ENCODE measurements at places on chromosomes 2 and 18. TPM values are rescaled to one million over a fixed set of nuclear protein-coding genes. Genes with fewer than 3 reads are reported as not detected.

DNA sequence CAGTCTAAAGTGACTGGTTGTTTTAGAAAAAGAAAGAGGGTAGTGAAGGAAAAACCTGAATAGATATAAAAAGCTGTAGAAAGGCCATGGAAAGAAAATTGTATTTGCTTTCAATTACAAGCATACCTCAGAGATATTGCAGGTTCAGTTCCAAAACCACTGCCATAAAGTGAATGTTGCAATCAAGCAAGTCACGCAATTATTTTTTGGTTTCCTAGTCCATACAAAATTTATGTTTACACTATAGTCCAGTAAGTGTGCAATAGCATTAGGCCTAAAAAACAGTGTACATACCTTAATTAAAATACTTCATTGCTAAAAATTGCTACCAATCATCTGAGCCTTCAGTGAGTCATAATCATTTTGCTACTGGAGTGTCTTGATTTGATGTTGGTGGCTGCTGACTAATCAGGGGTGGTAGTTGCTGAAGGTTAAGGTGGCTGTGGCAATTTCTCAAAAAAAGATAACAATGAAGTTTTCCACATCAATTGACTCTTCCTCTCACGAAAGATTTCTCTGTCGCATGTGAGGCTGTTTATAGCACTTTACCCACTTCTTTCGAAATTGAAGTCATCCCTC is 2003.8 kb upstream of the PIK3C3 start:
- DNase-seq = no peak

DNA sequence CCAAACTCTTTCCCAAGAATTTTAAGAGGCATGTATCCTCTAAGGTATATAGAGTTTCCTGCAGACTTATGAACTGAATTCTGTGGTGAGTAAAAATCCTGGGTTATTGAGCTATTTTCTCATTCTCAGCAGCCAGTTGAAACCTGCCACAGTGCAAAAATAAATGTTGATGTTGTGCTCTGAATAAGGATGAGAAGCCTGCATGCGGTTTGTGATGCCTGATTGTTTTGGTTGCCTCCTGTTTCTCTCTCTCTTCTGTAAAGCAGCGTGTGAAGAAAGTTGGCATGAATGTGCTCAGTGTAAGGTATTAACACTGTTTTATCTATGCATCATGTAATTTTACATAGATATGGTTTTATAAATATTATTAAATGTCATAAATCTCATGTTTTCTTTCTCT is 452.6 kb downstream of the CDH2 start:
- no peak for DNase-seq

GRCh38 chr18:55446996-55447671 is 140.9 kb downstream of the TCF4 start:
- DNase-seq = no peak

- no peak for DNase-seq
Observed at GRCh38 chr18:12041561-12041960, 52.1 kb upstream of the ANKRD62 start.

- DNase-seq = no peak
Observed at GRCh38 chr2:174827371-174828369, 63.4 kb upstream of the CHRNA1 start.

- DNase-seq = no peak
Observed at GRCh38 chr2:190860985-190861680, 19.5 kb upstream of the GLS start.

DNA sequence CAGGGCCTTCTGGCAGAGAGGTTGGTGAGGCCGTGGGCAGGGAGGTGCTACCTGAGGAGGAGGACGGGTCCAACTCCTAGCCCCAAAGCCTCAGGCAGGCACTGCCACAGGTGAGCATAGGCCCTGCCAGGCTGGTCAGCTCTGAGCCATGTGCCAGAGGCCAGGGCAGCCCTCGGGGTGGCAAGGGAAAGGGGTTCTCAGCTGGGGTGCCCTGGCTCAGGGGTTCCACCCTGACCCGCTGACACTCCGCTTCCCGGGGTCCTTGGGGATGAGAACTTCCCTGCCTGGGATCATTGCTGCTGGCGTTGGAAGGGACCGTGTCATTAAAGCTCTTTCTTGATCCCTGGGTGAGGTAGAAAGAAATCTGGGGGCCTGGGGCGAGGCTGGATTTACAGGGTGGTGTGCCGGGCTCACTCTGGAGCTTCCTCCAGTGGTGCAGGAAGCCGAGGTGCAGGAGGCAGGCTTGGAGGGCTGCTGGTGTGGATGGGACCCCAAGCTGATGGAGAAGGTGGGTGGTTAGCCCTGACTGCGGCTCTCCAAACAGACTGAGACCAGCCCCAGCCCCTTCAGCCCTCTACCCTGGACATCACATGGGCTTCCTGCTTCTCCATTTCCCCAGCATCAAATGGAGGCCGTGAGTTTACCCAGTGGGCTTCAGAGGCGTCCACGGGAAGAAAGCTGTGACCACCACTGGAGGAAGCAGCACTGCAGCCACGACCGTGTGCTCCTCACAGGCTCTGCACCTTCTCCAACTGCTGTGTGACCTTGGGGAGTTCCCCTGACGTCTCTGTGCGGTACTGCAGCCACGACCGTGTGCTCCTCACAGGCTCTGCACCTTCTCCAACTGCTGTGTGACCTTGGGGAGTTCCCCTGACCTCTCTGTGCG is 295.2 kb downstream of the NDUFA10 start:
- DNase-seq = no peak

- DNase-seq = no peak
Observed at GRCh38 chr2:222290401-222290735, 8.4 kb downstream of the PAX3 start.

GRCh38 chr2:42227491-42227890 is 58.3 kb downstream of the EML4 start:
- no peak for DNase-seq

DNA sequence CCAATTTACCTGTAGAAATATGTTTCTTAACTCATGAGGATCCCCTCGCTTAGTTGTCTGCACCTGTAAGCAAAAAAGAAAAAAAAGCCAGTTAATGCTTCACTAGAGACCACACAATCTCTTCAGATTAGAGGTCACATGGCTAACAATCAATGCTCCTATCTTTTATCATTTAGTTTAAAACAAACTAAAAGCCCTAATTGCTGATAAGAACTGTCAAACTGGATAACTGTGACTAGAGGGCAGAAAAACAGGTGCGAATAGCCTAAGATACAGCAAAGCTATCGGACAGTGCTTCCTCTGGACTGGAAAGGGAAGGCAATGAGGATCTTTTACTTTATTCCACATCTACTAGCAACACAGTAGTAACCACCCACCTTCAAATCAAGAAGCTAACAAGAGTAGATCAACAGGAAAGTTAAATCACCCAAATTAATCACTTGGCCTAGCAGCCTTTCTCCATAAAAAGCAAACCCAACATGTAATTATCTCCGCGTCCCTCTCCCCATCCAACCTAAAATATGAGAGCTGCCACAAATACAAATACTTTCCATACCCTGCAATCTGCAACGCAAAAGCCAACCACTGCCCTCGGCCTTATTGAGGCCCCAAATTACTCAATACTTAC is 734 bp downstream of the SLC25A12 start:
- DNase-seq = no peak

DNA sequence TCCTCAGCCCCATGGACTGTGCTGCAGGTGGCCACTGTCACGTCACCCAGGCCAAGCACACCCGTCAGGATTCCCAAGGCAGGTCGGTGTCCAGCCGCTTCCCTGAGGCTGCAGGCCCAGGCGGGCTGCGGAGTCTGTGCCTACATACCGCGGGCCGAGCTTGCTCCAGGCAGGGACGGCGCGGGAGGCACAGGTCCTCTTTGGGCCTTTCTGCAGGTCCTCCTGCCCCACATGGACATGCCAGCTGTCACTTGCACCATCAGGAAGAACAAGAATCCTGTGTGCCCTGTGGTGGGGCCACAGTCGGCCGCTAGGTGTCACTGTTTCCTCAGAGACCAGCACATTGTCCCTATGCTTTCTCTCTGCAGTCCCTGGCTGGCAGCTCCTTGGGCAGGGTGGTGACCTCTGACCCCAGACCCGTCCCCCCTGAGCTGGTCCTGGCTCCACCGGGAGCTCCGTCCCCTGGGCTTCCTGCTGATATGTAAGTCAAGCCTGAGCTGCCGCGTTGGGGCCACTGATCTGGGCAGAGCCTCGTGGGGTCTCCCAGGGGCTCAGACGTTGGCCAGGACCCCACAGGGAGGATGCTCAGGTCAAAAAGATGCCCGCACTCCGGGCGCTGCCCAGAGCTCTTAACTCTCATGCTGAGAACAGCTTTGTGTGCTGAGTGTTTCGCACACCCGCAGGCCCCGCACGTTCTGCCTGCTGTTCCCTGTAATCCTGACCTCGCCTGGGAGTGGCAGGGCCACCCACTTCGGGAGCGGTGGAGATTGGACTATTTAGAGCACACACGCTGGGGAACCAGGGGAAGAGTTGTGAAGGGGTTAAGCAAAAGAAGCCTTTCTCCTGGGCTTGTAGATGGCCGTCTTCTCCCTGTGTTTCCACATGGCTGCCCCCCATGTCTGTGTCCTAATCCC is 17.3 kb upstream of the AGXT start:
- peak; percentile 79 for DNase-seq

GRCh38 chr18:24913507-24914170 is 438.3 kb downstream of the ZNF521 start:
- DNase-seq = peak; percentile 25

The STARD6 gene
- polyA plus RNA-seq = not detected

The ZSWIM2 gene
- polyA plus RNA-seq = not detected

The TTN gene
- 377 TPM for polyA plus RNA-seq

Data from muscle of arm (tissue), 14 donors.